ENCODE measurements at places on chromosomes 4 and X. TPM values are rescaled to one million over a fixed set of nuclear protein-coding genes. Genes with fewer than 3 reads are reported as not detected.

DNA sequence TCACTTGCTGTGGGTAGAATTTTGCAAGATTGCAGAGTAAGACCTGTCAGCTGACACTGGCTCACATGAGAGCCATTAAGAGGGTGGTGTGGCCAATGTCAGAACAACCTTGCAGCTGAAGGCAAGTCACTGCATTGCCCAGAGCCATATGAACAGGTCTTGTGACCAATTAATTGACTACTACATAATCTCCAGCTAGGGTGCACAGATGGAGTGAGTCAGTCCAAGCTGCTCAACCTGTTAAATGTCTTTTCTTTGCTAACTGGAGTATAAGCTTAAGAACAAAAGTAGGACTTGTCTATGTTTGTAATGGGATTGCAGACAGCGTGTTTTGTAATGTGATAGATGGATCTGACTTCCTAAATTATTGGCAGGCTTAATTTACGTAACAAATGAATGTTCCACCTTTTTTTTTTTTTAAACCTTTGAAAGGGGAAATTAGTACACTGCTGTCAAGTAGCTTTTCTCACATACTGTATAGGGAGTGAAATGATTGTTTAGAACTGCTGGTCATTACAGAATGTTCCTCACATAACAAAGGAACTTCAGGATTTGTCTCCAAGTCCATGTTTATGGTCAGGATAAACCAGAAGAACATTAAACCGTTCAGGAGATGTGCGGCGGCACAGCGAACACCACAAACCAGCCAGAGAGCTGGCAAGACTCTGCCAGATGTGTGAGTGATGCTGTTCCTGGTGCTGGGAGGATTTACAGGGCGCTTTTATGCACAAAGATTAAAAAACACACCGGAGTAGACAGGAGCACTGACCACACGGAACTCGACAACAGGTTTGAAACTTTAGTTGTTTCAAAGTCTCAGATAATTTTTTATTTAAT lies 37.0 kb downstream of the FNIP2 start:
- no peak for DNase-seq

GRCh38 chrX:7283741-7284140 lies 135.8 kb upstream of the PUDP start:
- no peak for DNase-seq

DNA sequence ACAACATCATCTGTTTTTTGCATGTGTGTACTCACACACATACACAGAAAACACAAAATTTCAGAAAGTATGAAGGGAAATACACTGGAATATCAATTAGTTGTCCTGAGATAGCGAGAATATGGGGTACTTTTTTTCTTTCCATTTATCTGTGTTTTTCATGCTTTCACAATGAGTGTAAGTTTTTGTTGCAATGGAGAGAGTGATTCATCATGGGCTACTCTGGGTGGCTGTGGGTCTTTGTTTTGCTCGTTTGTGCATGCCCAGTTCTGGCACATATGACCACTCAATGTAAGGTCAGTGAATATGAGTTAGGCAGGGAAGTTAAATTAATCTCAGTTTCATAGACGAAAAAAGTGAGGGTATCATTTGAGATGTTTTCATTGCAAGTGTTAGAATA lies 26.9 kb downstream of the XK start:
- no peak for DNase-seq

- no peak for DNase-seq
Observed at GRCh38 chr4:190015538-190016368, 11.3 kb downstream of the FRG2 start.

DNA sequence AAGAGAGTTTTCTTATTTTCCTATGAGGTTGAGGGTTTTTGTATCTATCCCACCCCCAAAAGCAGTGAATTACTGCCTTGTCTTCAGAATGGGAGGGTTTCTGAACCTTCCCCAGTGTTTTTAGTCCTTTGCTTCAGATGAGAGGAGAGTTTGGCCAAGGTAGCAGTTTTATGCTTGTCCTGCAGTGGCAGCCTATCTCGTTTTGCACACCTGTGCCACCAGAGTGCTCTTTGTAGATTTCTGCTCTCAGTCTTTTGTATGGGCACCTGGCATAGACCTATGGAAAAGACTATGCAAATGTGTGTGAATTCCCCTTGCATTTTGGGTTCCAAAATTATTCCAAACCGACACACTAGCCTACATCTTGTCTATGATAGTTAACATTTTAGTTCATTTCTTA lies 5.8 kb downstream of the TBC1D19 start:
- no peak for DNase-seq

DNA sequence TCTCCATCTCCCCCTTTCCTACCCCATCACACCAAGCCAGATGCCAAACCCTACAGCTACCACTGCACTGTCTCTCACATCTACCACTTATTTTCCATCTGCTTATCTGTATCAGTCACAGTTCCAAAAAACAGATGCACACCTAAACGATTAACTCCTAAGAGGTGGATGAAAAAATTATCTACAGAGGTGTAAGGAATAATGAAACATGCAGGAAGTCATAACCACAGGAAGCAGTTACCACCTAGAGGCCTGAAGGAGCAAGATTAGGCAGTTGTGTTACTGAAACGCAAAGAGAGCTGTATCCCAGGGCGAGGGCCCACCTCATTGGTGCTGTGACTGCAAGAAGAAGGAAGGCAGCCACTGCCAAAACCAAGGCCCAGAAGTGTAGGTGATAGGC lies 87.8 kb upstream of the FAM241A start:
- DNase-seq: no peak

Gene UBA6
- total RNA-seq: 25.1 TPM

Gene LDOC1
- total RNA-seq: 1.6 TPM

Gene SERPINA7
- not detected for total RNA-seq

Gene SHROOM3
- 25.1 TPM for total RNA-seq
